ENCODE measurements at places on chromosomes 11 and 22. TPM values are rescaled to one million over a fixed set of nuclear protein-coding genes. Genes with fewer than 3 reads are reported as not detected.

DNA sequence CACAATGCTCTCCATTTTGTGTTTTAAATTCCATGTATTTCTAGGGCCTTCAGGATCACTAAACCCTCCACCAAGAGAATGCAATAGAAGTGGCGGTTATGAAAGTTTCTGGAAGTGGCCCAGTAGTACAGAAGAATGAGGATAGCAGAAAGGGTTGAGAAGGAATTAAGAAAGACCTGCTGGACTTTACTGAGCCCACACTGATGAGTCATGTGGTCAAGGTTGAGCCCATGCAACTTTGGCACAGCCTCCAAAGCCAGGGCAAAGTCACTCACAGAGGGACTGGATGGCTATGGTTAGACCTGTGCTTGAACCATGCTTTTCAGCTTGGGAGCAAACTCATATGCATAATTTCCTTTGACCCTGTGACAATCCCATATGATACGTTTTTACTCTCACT, 102.9 kb upstream of the PLET1 start:
- DNase-seq, result peak; percentile 16

GRCh38 chr22:46085828-46086576, 64.3 kb upstream of the PPARA start:
- DNase-seq, result peak; percentile 93

DNA sequence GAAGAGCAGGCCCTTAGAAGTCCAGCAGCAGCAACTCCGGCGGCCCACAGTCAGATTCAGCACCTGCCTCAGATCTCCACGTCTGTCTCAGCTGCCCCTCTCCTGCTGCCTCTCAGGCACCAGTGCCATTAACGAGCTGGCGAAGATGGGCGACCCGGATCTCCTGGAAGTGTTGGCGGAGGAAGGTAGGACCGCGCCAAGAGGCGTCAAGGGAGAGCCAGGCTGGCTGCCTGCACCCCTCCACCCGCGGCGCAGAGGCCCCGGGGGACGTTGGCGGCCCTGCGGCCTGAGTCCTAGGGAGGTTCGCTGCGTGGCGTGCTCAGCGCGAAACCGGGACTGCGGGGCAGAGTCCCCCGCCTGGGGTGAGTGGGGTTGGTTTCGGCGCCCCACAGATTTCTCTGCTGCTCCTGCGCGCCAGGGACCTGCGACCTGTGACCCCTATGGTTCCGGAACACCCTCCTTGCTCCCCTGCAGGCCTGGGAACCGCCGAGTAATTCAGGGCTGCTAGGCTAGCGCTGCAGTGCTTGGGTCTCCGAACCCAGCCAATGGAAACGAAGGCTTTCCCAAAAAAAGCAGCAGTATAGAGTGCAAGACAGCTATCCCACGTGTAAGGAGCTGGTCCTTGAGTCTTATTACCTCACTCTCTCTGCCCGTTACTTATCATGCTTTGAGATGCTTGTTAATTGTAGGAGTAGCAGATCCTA, 615 bp downstream of the ANO5 start:
- no peak for DNase-seq

- DNase-seq, result peak; percentile 13
Measured at GRCh38 chr11:123308077-123308476, 113.0 kb upstream of the CLMP start.

The SLCO2B1 gene
- total RNA-seq, result not detected

The GGT5 gene
- 28.0 TPM for total RNA-seq

Data from LHCN-M2 (cell line).